NB4 (cell line): ENCODE measurements at places on chromosomes 3 and 15.
A peak's percentile ranks its signal among the peaks of the same experiment; 100 is the strongest.

DNA sequence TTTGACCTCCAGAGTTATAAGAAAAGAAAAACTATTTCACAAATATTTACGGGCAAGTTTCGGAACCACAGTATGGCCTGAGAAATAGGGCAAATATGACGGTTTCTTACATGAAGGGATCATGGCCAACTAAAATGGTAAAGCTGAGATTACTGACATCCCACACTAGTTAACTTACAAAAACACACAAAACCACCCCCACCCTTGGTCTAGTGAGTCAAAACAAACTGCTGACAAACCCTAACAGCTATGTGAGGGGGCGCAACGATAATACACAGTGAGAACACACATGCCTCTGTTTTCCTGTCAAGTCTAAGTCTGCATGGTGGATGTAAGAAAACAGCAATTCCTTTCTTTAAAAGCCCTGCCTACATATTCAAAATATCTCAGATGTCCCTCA lies 32.3 kb downstream of the CBLB start:
- DNase-seq, result no peak

GRCh38 chr3:110881069-110881468 lies 190.5 kb upstream of the NECTIN3 start:
- peak; percentile 18 for DNase-seq

DNA sequence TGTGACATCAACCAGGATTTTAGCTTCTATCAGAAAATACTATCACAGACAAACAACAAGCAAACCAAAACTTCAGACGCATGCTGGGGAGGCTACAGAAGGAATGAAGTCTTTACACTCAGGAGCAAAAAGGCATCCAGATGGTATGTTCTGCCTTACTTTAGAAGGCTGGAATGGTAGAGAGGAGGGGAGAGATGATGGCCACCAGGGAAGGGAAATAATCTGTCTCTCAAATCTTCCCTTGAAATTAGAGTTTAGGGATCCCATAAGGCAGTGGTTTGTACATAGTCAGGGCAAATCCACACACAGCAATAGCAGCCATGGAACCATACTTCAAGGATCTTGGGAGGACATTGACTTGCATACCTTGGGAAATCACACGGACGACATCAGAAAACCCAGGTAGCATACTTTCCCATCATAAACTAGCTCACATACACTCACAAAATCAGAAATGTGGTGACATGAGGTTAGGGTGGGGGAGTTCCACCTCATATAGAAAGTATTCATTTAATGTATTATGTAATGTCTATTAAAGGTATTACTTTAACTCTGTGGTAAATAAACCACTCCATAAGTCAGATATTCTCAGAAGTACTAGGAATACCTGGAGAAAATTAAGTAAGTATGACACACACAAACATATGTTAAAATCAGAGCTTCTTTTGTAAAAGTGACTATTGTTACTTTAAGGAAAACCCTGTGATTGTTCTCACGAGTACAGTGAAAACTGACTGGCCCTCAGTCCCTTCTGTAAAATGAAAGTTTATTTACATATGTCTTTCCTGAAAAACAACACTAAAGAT lies 9.4 kb downstream of the BTLA start:
- DNase-seq, result no peak

DNA sequence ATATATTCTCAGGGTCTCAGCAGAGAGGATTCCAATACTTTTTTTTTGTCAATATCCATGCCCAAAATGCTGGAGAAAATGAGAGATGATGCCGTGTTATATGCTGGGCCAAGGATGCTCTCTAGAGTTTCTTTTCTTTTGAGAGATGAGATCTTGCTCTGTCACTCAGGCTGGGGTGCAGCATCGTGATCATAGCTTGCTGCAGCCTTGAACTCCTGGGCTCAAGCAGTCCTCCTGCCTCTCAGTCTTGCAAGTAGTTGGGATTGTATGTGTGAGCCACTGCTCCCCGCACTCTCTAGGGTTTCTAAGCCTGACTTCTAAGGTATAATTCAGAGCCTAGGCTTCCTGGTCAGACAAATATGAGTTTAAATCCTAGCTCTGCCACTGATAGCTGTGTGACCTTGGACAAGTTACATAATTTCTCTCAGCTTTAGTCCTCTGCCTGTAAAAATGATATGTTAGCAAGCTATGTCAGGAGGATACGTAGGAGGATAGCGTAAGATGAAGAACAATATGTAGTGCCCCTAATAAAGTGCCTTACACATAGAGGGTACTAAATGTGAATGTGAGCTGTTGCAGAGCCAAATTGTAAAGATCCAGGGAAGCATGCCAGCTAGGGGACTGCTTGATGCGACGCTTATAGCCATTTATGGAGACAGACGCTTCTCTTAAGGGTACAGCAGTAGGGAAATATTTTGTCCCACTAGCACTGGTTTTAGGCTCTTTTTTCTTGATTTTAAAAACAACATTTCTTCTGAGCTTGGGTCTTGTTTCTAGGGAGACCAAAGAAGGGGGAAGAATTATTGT lies 7.4 kb downstream of the STARD9 start:
- no peak for DNase-seq

DNA sequence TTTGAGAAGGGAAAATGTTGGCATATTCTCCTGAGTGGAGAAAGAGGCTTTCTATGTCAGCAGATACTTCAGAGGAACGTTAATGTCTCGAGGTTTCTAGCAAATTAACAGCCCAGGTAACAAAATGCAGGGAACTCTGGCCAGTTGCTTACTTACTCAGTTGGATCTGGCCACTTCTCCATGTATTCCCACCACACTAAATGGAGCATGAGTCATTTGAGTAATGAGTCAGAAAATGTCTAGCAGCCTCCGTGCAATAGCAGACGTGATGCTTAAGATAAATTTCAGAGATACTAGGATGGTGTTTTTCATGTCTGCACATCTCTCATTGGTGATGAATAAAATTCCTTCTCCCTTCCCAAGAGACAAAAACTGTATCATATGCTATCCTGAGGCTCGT lies 671.5 kb downstream of the FHIT start:
- no peak for DNase-seq

DNA sequence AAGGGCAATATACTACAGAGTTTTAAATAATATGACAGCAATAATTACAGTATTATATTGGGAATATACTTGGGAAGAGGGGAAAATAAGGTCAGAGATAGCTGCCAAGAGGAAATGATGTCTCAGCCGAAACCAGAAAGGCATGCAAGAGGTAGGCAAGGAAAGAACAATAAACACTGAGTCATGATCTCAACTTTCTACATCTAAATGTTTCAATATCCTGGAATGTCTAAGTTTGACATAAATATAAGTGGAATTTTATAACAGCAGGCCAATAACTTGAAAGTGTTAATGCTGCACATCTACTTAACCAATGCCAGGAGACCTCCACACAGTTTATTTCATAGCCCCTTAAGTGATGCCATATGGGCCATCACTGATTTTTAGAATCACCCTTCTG lies 99.8 kb upstream of the CPNE4 start:
- DNase-seq, result no peak

DNA sequence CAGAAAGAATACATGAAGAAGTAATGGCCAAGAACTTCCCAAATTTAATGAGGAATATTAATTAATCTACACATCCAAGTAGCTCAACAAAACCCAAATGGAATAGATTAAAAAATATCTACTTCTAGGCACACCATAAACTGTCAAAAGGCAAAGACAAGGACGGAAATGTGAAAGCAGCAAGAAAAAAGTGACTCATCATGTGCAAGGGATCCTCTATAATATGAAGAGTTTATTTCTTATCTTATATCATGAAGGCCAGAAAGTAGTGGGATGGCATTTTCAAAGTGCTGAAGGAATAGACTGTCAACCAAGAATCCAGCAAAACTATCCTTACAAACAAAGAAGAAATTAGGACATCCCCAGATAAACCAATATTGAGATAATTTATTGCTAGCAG lies 73.9 kb upstream of the PRICKLE2 start:
- no peak for DNase-seq

GRCh38 chr3:4644951-4645350 lies 151.8 kb downstream of the ITPR1 start:
- DNase-seq, result no peak

DNA sequence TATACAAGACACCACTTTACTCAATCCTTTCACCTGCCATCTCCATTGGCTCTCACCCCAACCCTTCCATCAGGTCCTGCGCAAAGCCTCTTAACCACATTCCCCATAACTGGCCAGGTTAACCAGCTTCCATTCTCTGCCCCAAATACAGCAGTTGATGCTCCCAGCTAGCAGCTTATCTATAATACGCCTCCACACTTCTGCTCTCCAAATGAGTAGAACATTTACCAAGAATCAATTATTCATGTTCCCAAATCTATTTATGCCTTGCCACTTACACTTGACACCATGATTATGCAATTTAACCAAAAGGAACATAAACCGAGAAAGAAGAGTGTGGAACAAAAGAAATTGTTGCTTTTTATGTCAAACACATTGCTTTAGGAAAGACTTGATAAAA lies 103.7 kb upstream of the TPM1 start:
- no peak for DNase-seq

- DNase-seq, result no peak
Measured at GRCh38 chr3:46692566-46692990, 901 bp downstream of the ALS2CL start.

- DNase-seq, result no peak
Measured at GRCh38 chr3:153629148-153629547, 467.1 kb downstream of the RAP2B start.

GRCh38 chr3:23459465-23459864 lies 256.3 kb downstream of the UBE2E2 start:
- no peak for DNase-seq

GRCh38 chr3:149579838-149580542 lies 77.8 kb downstream of the WWTR1 start:
- DNase-seq, result no peak

- DNase-seq, result peak; percentile 61
Measured at GRCh38 chr3:48558493-48559134, 2.0 kb upstream of the PFKFB4 start.

GRCh38 chr3:129365296-129366136 lies 62.9 kb downstream of the EFCAB12 start:
- no peak for DNase-seq

- no peak for DNase-seq
Measured at GRCh38 chr3:43001094-43001553, 22.0 kb downstream of the GASK1A start.

GRCh38 chr15:53126144-53126543 lies 336.0 kb upstream of the ONECUT1 start:
- peak; percentile 10 for DNase-seq

DNA sequence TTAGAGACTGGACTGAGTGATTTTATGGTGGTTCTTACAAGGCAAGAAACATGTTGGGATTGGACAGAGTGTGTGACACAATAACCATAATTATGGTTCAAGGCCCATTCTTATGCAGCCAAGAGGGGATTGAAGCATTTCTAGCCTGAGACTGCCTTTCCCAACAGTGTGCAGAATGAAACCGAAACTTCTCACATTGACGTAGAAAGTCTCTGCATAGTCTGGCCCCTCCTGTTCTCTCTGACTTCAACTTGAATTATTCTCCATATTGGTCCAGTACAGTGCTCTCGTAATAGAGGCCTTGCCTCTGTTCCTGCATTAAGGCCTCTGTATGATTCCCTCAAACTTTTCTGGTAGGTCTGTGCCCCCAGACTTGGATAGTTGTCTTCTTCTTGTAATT lies 138.3 kb downstream of the DIPK2A start:
- DNase-seq, result no peak

GRCh38 chr3:112635674-112636073 lies 5.3 kb downstream of the CCDC80 start:
- no peak for DNase-seq

DNA sequence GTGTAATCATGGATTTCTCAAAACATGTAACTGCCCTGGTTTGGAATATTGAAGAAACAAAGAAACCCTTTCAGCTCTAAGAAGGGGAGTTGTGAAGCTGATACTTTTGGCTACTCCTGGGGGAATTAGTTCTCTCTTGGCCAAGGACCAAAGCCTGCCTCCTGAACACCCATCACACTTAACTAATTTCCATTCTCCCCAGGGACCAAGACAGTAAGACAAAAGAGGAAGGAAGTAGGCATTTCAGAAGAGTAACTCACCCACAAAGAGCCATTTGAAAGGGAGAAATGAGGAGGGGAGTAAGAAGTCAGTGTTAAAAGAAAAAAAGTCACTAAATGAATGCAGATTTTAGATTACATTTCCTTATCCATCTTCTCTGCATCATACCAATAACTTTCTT lies 328.0 kb upstream of the SOX2 start:
- DNase-seq, result peak; percentile 59

DNA sequence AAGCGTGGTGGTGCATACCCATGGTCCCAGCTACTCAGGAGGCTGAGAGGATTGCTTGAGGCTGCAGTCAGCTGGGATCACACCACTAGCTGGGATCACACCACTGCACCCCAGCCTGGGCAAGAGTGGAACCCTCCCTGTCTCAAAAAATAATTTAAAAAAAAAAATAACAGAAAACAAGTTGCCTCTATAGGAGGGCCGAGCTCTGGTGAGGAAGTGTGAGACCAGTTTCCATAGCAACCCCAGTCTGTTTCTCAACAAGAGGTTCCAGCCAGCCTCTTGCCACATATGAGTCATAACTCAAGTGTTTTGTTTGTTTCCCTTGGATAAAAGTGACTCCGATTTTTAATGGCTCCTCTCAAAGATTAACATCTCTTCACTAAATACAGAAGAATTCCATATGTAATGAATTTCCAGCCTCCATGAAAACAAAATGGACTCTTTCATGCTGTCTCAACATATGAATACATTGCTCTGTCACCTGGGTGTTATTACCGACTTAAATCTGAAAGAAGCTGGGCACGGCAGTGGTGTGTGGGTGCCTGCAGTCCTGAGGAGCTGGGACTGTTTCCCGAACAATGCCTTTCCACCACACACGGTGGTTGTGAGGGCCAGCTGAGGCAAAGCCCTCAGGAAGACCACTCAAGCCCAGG lies 19.7 kb downstream of the TMEM43 start:
- peak; percentile 95 for DNase-seq

GRCh38 chr15:100263721-100264455 lies 77.9 kb downstream of the ADAMTS17 start:
- no peak for DNase-seq

GRCh38 chr3:20658491-20658890 lies 472.5 kb upstream of the SGO1 start:
- no peak for DNase-seq

DNA sequence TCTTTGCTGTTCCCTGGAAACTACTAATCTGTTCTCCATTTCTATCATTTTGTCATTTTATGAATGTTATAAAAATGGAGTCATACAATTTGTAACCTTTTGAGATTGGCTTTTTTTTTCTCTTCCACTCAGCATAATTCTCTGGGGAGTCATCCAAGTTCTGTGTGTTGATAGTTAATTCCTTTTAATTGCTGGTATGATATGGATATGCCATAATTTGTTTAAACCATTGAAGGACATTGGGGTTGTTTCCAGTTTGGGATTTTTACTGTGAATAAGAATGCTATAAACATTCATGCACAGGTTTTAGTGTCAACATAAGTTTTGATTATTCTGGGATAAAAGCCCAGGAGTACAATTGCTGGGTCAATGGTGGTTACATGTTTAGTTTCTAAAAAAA lies 279.4 kb downstream of the WNT5A start:
- DNase-seq, result no peak

- no peak for DNase-seq
Measured at GRCh38 chr3:156806698-156807097, 19.5 kb upstream of the LEKR1 start.
